ENCODE measurements at places on chromosomes 6 and 20.

DNA sequence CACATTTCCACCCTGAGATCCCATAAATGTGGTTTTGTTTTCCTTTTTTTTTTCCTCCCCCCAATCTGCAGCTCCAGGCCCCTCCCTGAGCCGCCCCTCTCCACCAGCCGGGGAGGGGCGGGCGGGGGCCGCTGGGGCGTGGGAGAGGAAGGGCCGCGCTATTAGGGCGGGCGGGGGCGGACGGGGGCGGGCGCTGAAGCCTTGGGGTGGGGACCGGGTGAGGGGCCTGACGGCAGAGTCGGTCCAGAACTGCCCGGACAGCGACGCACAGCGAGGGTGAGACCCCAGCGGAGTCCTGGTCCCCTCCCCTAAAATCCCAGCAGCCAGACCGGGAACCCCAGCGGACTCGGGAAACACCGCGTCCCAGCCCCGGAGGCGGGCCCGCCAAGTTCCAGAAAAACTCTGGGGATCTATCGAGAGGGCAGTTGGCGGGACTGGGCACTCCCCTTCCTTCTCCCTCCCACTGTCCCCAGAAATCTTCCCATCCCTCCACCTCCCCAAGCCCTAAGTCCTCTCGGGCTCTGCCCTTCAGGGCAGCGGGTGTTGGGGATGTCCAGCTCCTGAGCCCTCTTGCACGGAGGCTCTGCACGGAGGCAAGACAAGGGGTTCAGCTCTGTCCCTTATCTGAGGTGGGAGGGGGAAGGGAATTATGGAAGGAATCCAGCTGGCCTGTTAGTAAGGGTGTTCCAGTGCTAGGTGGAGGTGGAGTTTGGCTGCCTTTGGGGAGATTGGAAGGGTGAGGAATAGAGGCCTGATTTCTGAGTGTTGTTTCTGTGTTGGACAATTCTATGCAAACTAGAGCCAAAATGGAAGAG lies at the start of gene PRICKLE4:
PRICKLE4 (plus strand) TSS at position 232 of the 815 bp plus-strand sequence. CDS start 2,692 bp downstream, outside the sequence.
- DNase-seq = no peak

- DNase-seq = no peak
Measured at GRCh38 chr6:44076356-44077213, 50.7 kb downstream of the MRPL14 start.

DNA sequence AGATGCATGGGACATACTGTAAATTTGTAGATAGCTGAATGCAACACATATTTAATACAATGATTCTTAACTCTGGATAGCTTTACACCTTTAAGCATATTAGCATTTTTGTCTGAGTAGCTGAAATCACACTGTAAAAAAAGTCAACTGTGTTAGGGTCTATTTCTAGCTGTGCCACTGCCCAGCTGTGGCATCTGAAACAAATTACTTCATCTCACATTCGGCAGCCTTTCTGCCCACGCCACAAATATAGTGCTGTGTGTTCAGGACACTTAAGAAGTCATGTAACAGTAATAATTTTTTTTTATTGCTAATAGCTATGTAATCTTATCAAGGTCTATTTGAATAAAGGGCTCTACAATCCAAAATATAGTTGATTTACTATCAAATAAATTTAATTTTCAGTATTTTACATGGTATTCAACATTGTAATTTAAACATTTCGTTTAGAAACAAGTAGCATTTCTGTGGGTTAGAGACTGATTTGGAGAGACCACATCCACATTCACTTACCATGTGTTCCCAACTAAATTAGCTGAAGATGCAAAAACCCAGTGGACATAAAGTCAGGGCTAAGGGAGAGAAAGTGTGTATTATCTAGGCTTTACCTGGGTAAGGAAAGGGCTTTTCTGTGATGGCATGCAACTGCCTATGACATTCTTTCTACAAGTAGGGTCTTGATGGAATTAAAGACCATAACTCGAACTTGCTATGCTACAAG lies 276.7 kb downstream of the PLCB1 start:
- no peak for DNase-seq

DNA sequence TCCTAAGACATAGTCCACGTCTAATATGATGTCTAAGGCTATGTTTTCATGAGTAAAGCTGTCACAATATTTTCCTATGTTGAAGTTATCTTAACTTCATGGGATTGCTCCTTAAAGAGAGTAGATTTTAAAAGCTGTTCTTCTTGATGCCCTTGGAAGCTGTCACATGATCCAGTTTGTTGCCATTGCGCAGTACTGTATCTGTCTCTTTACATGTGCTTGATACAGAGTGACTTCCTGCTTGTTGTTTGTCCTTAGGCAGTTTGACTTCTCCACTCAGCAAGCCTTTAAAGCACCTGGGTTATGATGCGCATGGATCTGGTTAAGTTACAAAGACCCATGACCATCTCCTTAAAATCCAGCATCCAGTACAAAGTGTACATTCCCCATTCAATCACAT lies 85.4 kb downstream of the CDYL start:
- DNase-seq = peak; percentile 12

DNA sequence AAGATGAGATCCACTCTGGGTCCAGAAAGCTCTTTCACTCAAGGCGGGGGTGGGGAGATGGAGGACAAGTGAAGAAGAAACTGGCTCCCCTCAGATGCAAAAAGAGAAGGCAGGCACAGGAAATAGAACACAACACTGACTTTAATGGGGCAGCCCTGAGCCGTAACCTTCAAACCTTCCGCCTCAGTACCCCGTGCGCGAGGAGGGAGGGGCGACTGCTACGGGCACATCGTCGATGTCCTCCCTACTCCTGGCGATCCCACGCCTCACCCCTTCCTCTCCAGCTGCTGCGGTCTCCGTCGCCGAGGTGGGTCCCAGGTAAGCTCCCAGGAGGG lies 3.9 kb downstream of the SPEF1 start:
- no peak for DNase-seq

DNA sequence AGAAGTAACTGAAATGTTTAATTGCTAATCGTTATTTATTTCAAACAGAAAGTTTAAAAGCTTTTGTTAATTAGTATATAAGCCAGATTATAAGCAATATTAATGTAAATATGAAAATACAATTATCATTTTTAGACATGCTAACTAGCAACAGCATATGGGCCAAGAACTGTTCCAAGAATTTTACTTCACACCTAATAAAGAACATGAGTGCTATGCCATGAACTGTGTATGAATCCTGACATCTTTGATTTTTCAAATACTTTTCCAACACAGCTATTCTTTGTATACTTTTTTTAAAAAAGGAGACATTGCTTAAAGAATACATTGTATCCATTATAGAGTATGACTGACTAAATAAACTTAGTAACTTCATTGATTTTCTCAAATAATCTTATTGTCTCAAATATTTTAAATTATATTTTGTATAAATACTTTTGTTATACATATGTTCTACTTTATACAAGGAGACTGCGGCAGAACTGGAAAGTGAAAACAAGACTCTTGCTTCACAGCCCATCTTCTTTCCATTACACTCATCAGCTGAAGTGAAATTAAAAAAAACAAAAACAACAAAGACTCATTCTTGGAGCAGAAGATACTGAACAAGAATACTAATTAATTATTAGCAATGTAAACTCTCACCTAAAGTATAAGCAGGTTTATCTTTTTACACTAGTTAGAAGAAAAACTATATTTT lies 89.9 kb downstream of the EPHA7 start:
- no peak for DNase-seq

DNA sequence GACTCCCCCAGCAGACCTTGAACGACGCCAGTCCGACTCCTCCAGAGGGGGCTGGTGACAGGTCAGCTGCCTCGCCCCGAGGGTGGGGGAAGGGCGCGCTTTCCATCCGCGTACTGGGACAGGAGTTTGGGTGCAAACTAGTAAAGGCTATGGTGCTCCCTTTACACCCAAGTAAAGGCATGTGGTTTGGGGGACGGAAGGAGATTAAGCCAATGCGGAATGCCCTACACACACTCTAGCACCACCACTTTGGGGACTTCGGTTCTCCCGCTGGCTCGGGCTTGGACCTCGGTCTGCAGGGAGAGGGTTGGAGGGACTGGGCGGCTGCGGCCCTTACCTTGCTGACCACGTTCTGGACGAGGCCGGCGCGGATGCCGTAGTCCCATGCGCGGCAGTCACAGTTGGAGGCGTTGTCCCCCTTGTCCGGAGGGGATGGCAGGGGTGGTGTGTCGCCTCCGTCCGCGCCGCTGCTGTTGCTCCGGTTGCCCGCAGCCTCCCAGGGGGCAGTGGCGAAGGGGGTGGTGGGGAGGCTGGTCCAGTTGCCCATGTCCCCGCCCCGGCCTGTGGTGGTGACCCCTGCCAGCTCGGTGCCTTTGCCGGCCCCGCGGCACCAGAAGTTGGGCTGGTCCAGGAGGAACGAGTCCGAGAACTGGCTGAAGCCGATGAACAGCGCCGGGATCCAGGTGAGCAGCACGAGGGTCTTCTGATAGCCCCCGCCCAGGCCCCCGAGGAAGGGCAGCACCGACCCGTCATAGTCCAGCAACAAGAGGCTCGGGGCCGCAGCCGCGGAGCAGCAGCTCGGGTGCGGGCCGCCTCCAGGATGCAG lies 1.1 kb downstream of the SLC22A23 start:
- peak; percentile 10 for DNase-seq

GRCh38 chr20:36105711-36106226 lies 48.8 kb upstream of the EPB41L1 start:
- no peak for DNase-seq

DNA sequence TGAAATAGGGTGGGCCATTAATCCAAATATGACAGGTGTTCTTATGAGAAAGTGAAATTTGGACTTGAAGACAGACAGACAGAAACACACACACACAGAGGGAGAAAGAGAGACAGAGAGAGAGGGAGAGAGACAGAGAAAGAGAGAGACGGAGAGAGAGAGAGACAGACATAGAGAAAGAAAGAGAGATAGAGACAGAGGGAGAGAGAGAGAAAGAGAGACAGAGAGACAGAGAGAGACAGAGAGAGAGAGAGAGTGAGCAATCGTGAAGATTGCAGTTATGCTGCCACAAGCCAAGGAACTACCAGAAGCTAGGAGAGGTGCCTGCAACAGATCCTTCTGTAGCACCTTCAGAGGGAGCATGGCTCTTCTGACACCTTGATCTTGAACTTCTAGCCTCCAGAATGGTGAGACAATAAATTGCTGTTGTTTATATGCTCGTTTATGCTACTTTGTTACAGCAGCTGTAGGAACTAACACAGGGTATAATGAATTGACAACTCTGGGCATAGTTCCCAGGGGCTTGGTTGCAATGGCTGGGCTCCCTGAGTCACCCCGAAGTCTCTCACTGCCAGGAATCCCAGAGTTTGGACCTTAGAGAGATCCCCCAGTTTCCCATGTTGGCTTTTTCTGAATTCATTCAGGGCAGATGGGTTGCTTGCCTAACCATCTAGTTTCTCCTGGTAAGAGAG lies 44.7 kb upstream of the ECI2 start:
- DNase-seq = no peak

- peak; percentile 5 for DNase-seq
Measured at GRCh38 chr20:54633374-54634355, 158.3 kb downstream of the DOK5 start.

DNA sequence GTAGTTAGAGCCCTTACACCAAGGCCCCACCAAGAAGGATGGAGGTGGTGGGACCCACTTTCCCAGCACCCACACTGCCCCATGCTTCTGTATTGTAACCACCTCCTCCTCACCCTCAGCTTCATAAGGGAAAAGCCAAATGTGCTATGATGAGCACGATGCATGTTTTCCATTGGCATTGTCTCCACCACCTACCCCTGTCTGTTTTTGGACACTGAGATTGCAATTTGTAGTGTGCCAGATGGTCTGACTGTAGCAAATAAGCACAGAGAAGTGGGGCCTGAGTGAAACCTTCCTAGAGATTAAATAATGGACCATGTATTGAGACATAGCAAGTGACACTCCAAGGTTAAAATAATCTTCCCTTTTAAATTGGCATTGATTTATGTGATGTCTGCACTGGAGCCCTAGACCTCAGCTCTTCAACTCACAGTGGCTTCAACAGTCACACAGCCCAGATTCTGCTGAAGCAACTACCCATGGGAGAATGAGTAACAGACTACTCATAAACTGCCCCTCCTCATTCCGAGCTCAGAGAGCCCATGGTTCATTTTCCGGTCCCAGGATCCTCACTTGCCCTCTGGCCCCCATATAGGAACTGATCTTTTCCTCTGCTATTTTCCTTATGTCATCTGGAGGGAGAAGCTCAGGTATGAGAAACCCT lies 177.9 kb downstream of the COL9A1 start:
- no peak for DNase-seq

- DNase-seq = no peak
Measured at GRCh38 chr20:36862857-36863668, 12.9 kb upstream of the TLDC2 start.

DNA sequence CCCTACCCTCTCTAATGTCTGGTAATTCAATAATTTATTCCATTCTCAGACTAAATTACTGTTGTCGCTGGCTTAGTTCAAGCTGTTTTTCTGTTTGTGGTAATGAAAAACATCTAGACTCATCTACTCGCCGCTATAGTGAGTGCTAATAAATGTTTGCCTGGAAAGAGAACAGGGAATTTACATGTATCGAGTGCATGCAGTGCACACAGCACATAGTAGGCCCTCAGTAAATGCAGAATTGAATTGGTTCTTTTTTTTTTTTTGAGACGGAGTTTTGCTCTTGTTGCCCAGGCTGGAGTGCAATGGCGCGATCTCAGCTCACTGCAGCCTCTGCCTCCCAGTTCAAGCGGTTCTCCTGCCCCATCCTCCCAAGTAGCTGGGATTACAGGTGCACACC lies 7.7 kb upstream of the NSFL1C start:
- DNase-seq = no peak

GRCh38 chr6:142265476-142265875 lies 36.3 kb upstream of the ADGRG6 start:
- no peak for DNase-seq

DNA sequence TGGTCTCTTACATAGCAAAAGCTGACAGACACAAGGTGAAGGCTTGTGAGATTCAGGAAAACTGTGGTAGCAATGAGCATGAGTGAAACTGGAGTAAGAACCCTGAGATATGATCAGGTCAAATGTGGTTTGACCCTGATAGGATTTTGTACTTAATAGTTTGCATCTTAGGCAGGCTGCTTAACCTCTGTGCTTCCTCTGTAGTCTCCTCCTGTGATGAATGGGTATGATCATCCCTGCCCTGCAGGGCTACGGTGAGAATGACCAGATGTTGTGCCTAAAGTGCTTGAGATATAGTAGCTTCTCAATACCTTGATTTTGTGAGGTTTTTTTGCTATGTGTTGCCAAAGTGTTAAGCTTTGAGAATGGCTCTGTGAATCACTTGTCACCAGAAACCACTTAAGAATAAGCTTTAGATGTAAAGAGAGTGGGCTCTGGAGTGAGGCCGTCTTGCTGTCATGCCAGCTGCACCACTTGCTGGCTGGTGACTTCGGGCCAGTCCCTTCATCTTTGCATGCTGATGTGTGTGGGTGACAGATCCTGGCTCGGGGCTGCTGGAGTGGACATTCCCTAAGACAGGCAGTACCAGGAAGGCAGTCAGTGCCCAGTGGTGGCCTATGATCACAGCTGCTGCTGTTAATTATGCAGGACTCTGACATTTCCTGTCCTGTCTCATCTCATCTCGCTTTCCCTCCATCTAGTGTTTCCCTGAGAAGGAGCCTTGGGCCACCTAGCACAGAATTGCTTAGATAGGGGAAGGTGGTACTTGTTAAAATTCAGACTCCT lies 254.7 kb downstream of the NFATC2 start:
- no peak for DNase-seq

DNA sequence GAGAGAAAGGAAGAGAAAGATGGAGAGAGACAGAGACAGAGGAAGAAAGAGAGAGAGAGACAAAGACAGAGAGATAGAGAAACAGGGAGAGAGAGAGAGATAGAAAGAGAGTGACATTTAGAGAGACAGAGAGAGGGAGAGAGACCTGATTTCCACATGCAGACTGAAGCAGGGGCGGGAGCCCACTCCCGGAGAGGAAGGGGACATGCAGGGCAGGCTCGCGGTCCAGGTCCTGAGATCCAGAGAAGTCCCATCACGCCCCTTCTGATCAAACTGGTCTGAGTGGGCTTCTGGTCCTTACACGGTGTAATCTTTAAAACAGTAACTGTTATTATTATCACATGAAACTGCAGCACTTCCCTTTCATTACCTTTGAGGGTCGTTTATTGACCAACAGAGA lies 62.2 kb downstream of the PHACTR3 start:
- DNase-seq = no peak
